ENCODE measurements at places on chromosomes 13 and 19.

DNA sequence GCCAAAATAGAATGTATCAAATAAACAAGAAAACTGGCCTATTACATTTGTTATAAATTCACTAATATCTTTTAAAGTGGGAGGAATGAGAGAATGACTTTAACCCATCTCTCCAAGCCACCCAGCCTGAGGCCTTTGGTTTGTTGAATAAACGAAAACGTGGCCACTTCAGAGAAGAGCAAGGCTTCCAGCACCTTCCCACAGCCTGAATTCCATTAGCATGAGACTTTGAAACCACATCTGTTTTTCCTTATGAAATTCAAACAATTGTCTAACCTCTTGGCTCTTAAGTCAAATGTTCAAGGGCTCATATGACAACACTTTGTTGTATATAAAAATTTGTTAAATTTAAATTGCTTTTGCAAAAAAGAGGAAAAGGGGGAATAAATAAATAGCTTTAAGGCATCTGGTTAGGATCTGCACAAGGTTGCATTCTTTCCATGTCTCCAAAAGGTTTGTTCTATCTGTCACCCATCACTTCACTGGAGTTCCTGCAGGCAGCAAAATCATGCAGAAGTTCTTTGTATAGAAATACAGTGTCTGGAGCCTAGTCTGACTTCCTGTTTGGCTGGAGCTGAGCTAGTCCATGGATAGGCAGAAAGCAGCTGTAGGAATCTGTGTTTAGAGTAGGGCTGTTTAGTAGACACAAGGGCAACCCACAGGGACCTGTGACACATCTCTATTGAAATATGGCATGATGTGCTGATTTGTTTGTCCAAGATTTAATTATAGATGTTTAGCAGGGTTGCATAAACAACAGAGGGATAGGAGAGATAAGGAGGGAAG lies 502.3 kb downstream of the KCTD12 start:
- peak; percentile 95 for DNase-seq

DNA sequence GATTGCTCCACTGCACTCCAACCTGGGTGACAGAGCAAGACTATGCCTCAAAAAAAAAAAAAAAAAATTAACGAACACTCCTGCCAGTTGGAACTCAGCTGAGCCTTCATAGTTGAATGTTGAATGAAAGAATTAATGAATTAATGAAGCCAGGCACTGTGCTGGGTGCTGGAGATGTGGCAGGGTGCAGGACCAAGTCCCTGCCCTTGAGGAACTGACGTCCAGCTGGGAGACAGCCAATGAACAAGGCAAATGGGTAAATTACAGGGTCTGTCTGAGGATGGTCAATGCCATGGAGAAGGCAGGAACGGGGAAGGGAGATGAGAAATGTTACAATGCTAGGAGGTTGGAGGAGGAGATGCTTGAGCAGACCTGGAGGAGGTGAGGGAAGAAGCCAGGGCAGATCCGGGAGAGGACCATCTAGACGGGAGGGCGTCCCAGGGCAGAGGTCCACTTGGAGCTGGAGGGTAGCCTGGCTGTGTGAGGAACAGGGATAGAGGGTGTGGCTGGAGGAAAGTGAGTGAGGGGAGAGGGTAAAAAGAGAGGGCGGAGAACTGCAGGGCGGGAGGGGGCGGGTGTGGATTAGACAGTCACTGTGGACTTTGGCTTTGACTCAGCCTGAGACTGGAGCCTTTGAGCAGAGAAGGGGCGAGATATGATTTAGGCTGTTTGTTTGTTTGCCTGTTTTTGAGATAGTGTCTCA lies 16.8 kb upstream of the IGSF23 start:
- DNase-seq = no peak

DNA sequence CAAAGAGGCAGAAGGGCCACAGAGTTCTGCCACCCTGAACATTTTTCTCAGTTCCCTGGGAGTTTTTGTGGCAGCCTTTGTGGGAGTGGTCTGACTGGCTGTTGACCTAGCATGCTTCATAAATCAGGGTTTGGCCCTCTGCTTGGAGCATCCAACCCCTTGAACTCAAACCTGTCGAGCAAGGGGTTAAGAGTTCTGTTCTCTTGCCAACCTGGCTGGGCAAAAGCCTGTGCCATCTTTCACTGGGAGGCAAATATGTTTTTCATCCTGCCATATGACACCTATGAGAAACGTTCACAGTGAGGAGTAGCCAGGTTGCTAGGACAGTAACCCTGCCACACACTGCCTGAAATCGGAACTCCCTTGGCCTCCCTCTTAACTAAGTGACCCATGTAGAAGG lies 7.7 kb upstream of the TEX26 start:
- no peak for DNase-seq

- no peak for DNase-seq
Observed at GRCh38 chr13:23626700-23627099, 56.5 kb downstream of the TNFRSF19 start.

DNA sequence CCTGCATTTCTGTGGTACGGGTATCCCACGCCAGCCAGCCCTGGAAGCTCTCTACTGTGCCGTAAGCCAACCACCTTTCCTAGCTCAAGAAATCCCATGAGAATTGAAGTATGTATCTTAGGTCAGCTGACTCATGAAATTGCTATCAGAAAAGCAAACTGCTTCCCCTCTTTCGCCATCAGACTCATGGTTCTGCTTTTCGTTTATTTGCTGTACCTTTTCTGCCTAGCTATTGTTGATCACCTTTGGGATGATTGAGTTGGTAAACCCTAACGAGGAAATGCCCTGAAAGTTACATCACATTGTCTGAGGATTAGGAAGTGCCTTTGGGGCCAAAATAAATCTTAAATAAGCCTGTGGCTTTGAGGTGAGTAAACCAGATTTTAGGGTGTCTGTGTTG lies at the start of gene ADGRE3:
ADGRE3 (minus strand) TSS at position 81 of the 400 bp plus-strand sequence; CDS start at position 7, 74 bp downstream.
- peak; percentile 5 for DNase-seq

DNA sequence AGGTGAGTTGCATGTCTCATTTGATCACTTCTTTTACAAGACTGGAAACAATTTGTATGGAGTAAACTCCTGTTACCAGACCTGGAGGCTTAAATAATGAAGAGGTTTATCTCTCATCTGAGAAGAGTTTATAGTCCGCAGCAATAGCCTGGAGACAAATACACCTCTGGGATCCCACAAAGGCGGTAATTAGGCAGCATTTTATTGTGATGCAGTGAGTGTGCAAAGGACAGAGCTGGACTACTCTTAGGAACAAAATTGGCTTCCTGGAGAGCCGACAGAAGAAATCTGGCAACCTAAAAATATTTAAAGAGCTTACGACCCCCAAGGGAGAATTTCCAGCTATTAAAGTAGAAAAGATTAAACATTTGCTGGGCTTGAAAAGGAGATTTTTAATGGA lies 11.8 kb upstream of the KATNAL1 start:
- no peak for DNase-seq

GRCh38 chr19:49557641-49558325 lies 22.6 kb downstream of the NOSIP start:
- DNase-seq = no peak

DNA sequence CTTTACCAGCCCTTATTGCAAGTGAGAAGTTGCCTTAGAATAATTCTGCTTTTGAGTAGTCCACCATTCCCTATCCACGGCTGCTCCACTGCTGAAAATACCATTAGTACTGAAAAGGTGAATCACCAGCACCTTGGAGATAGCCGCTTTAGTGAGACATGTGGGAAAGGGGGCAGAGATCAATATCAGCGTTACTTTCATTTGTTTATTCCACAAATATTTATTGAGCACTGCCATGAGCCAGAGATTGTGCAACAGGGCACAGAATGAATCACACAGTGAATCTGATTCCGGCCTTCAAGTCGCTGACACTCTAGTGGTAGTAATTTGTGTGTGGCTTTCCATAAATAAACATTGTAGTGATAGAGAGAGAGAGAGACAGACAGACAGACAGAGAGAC lies 31.5 kb upstream of the MYO16 start:
- peak; percentile 4 for DNase-seq

DNA sequence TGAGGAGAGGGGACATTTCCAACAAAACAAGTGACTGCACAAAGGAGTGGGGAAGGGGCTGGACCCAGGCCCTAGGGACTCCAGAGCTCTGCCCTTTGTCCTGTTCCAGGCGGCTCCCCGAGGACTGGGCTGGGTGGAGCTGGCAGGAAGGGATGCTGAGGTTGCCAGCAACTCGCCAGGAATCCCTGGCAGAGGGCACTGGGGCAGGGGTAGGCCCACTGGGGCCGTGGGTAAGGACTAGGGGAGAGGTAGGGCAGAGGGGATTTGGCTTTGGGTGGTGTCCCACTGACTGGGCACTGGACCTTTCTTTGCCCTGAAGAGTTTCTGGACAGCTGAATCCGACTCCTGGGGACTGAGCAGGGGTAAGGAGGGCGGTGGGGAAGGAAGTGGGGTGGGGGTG lies 7.9 kb downstream of the LIPE start:
- DNase-seq = no peak

DNA sequence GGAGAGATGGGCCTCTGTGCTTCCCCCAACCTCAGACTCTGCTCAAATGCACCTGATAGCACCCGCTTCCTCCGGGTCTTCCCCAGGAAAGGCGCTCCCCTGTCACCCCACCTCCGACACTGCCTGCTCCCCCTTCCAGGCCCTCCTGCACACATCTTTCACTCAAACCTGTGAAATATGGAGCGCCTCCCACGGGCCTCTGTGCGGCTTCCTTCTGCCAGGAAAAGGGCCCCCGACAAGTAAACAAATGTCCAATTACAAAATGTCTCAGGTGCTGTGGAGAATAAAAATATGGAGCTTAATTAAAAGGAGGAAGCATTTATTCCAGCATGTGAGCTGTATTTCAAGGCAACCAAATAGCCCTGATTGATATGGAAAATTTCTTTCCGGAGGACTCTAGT lies 15.6 kb upstream of the CCNE1 start:
- DNase-seq = no peak

- no peak for DNase-seq
Observed at GRCh38 chr13:40480915-40481516, 185.4 kb downstream of the FOXO1 start.

- DNase-seq = no peak
Observed at GRCh38 chr19:33161201-33161600, 29.3 kb downstream of the WDR88 start.

- DNase-seq = no peak
Observed at GRCh38 chr13:20370815-20371421, 138.8 kb upstream of the GJB6 start.

DNA sequence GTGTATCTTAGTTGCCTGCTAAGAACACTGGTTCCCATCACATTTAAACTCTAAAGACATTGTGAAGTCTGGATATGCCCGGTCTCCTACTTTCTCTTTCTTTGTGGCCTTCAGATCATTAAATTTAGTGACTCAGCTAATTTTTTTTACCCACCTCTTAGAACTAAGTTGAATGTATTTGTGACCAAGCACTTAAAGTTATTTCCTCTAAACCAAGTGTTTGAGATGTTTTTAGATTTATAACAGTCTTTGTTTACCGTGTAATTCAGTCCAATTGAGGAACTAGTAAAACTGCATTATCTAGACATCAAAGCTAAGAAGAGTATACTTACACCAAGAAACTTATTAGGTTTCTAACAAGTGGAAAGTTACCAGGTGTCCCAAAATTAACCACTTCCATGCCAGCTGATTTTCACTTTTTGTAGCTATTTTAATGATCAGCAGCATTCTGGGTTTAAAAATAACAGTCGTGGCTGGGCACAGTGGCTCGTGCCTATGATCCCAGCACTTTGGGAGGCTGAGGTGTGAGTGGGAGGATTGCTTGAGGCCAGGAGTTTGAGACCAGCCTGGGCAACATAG lies 53.1 kb downstream of the ARHGAP35 start:
- DNase-seq = peak; percentile 47

DNA sequence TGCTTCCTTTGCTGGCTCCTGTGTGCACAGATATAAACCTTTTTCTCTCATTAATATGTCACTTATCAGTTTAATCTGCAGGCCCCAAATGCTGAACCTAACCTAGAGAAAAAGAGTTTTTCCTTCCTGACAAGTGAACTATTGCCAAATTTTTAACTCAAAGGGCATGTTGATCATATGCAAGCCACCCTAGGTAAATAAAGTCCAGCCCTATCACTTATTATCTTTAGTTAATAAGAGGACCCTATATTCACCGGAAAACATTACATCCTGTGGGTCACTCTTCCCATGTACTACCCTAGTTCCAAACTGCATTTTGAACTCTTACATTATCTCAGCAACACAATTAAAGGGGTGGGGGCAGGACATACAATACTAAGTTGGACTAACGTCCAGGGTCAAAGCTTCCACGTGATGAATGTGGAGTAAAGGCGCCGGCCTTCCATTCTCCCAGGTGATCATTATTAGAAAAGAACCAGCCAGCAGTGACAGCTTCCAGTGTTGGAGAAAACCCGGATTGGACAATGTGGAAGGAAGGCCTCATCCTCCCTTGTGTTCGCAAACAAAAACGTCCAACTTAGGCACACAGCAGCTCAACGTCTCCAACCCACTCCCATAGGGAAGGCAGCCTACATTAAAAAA lies 86.6 kb downstream of the STK24 start:
- DNase-seq = no peak

GRCh38 chr13:110872034-110872767 lies 42.7 kb downstream of the ANKRD10 start:
- DNase-seq = peak; percentile 25

DNA sequence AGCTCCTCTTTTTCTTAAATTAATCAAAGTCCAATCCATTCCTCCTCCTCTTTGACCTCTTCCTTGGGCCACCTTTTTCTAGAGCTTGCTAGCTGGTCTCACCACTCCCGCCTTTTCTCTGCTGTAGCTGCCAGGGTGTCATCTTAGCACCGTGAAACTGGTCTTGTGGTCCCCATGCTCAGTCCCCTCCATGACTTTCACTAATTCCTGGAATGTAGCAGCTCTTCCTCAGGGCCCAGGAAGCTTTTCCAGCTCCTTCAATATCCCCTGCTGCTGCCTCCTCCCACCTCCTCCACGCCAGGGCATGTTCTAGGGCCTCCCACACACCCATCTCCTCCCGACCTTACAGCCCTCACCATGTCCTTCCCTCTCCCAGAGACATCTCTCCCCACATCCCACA lies 222.2 kb downstream of the MYO16 start:
- no peak for DNase-seq

All from fibroblast of mammary gland (primary cell).